ENCODE measurements at places on chromosomes 11 and 22. TPM values are rescaled to one million over a fixed set of nuclear protein-coding genes. Genes with fewer than 3 reads are reported as not detected.

- no peak for DNase-seq
These were observed 264.5 kb downstream of the SOX6 start for GRCh38 chr11:16091862-16092261.

DNA sequence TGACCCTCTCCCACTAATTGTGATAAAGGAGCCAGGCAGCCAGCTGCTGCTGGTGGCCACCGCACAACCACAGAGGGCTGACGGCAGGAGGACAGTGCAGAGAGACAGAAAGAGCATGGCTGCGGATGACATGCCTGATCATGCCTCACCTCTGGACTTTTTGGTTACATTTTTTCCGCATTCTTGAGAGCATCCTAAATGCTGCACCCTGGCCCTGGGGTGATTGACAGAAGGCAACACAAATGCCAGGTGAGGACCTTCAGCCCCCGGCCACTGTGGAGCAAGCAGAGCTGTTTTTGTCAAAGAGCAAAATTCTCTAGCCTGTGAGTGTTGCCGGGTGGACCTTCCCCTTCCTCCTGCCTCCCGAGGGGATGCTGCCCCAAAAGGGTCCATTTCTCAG, 78.5 kb downstream of the RPS6KA4 start:
- DNase-seq: no peak

DNA sequence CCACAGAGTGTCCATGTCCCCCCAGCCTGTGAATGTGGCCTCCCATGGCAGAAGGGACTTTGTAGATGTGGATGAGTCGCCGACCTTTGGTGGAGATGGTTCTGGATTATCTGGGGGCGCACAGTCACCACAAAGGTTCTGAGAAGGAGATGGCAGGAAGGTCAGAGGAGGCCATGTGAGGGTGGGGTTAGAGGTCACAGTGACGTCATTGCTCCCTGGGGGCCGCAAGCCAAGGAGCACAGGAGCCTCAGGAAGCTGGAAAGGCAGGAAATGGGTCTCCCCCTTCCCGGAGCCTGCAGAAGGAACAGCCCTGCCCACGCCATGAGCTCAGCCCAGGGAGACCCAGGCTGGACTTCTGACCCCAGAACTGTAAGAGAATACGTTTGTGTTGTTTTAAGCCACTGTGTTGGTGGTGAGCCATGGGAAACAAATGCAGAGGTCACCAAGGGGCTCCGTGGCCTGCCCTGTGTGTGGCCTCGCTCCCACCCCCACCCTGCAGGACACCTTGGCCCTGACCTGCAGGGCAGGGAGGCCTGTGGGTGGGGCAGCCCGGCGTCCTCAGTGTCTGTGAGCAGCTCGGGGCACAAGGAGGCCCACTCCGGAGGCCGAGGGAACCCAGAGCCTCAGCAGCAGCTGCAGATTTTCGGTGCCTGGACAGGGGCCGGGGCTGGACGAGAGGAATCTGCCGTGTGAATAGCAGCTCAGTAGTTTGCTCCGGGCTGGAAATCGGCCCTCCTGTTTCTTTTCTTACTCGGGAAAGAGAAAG, 32.1 kb downstream of the GRAMD4 start:
- DNase-seq: no peak

GRCh38 chr11:115545581-115546210, 41.5 kb upstream of the CADM1 start:
- no peak for DNase-seq

DNA sequence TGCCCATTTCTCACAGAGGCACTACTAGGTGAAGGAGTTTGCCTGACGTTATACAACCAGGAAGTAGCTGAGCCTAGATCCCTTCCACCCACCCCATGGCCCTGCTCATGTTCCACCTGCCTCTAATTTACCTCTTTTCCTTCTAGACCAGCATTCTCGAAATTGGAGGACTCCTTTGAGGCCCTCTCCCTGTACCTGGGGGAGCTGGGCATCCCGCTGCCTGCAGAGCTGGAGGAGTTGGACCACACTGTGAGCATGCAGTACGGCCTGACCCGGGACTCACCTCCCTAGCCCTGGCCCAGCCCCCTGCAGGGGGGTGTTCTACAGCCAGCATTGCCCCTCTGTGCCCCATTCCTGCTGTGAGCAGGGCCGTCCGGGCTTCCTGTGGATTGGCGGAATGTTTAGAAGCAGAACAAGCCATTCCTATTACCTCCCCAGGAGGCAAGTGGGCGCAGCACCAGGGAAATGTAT, 14.1 kb downstream of the PIK3IP1 start:
- DNase-seq: no peak

DNA sequence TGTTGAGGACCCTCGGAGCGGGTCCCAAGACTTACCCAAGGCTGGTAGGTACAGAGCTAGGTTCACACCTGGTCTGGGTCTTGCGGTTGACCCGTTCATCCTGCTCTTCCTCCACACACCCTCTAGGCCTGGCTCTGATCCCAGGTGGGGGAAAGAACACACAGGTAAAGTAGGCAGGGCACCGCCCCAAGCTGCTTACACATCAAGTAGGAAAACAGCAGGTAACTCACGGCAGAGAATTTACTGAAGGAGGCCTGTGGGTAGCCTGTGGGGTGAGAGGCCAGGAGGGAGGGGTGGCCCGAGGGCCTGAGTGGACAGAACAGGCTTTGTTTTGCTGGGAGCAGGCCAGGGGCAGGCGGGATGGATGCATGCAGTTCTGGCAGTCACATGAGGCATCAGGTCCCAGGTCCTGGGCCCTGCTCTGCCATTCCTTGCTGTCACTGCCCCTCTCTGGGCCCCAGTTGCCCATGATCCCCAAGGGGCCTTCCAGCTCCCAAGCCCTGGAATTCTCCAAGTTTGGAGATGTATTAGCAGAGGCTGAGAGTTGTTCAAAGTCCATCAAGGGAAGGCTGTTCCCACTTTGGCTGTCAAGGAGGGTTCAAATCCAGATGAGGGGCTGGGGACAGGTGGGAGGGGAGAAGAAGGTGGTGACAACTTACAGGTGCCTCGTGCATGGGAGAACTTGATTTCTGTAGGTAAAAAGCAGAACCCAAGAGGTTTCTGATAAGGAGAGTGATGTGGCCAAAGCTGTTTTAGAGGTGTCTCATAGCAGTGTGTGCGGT, 5.7 kb downstream of the TSKU start:
- DNase-seq: peak; percentile 93

MACROD1 gene
- 184 TPM for total RNA-seq

APOL4 gene
- 0.65 TPM for total RNA-seq

All from HT-29 (cell line).